ENCODE measurements at places on chromosomes 2 and 18.

DNA sequence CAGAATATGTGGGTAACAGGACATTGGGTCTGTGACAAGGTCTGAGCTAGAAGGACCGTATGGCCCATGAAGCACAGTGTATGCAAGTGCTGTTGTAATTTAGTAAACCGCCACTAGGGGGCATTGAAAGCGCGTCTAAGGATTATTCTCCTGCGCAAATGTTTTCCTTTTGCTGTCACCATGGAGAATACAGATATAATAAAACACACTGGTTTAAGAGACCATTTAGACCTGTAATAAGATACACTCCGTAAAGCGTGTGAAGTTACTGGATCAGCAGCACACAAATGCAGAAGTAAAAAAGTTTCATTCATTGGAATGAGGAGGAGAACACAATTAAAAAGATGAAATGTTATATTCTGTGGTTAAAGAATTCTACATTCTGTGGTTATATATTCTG lies 272.4 kb downstream of the AGAP1 start:
- no peak for DNase-seq

DNA sequence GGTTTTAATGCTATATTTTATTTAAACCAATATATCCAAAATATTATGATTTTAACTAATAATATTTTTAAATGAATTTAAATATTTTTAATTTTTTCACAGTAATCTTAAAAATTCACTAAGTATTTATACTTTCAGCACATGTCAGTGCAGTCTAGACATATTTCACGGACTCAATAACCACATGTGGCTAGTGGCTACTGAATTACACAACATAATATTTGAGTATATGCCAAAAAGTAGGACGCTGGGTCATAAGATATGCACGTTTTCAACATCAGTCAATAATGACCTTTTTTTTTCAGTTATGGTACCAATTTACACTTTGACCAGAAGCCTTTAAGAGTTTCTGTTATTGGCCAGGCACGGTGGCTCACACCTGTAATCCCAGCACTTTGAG lies 117.7 kb downstream of the GFPT1 start:
- DNase-seq: no peak

GRCh38 chr2:120736202-120736623 lies 545 bp downstream of the GLI2 start:
- DNase-seq: peak; percentile 19

GRCh38 chr2:32977228-32977758 lies 30.5 kb downstream of the LTBP1 start:
- DNase-seq: peak; percentile 63

DNA sequence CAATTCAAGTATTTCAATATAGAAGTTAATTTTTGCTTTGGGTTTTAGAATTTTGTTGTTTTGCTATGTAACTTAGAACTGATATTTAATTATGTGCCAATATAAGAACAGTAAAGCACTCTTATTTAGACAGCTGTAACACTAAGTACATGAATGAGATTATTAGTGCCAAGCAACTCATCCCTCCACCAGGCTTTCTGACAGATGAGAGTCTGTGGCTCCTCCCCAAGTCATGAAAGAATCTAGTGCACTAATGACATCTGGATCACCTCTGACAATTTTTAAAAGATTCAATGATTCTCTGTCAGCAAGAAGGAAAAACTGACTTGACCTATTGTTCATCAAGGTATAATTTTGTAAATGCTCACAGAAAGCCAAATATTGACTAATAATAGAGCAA lies 67.8 kb downstream of the TMEFF2 start:
- DNase-seq: no peak

DNA sequence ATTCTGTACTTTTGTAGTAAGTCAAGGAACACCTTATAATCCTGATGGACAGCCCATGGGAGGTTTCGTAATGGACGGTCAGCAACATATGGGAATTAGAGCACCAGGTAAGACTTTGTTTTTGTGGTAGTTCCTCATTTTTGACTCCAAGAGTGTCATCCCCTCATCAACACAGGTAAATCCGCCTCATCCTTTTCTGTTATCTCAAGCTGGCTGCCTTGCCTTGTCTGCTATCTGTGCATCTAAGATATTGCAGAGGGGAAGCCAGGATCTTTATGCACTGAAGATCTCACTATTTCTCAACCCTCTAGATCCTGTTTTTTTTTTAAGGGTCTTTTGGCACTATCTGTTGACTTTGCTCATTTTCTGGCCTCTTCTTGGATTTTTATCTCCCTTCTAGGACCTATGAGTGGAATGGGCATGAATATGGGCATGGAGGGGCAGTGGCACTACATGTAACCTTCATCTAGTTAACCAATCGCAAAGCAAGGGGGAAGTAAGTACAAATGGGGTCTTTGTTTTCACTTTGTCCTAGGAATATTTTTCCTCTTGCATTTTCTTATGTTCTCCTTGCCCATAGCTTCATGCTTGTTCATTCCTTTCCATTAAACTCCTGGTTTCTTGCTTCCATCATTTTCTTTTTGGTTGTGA lies 133.8 kb downstream of the MEIS1 start:
- no peak for DNase-seq

DNA sequence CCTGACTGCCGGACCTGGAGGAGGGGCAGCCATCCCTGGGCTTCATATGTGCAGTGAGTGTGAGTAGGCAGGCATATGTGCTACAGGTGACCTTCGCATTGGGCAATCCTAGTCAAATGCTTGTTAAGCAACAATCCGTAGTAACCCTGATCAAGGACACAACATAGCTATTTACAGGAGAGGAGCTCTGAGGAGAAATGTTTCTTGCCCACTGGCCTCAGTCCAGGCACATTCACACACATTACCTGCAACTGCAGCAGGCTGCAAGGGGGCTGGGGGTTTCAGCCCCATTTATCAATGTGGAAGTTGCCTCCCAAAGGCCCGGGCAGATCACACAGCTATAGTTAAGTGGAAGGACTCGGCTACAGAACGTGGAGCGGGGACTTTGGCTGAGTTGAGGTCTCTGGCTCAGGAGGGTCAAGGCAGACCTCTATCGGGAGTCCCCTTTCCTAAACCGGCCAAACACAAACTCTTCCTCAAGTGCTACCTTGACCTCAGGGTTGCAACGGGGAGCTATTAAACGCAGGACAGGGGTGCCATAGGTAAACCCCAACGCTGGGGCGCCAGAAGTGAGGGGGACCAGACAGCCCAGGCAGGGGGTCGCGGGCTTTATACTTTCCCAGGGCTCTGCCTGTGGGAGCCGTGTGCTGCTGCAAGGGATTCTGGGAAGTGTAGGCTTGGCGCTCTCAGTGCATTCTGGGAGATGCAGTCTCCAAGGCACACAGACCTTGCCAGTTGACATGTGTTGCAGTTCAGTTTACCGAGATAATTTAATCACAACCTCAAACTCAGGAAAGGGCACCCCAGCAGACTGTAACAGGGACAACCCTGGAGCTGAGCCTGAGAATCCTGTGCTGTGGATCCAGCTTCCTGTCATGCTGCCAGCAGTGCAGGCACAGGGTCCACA lies 9.4 kb downstream of the KHK start:
- DNase-seq: no peak

DNA sequence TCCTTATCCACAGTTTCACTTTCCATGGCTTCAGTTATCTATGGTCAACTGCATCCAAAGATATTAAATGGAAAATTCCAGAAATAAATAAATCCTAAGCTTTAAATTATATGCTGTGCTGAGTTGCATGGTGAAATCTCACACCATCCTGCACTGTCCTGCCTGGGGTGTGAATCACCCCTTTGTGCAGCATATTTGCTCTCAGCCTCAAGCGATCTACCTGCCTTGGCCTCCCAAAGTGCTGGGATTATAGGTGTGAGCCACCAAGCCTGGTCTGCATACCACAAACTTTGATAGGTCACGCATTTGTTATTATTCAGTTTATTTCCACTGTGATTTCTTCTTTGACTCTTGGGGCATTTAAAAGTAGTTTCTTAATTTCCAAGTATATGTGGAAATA lies 117.2 kb downstream of the SPIRE1 start:
- DNase-seq: peak; percentile 65

- no peak for DNase-seq
These were observed 21.3 kb downstream of the PLA2R1 start for GRCh38 chr2:160041091-160041490.

DNA sequence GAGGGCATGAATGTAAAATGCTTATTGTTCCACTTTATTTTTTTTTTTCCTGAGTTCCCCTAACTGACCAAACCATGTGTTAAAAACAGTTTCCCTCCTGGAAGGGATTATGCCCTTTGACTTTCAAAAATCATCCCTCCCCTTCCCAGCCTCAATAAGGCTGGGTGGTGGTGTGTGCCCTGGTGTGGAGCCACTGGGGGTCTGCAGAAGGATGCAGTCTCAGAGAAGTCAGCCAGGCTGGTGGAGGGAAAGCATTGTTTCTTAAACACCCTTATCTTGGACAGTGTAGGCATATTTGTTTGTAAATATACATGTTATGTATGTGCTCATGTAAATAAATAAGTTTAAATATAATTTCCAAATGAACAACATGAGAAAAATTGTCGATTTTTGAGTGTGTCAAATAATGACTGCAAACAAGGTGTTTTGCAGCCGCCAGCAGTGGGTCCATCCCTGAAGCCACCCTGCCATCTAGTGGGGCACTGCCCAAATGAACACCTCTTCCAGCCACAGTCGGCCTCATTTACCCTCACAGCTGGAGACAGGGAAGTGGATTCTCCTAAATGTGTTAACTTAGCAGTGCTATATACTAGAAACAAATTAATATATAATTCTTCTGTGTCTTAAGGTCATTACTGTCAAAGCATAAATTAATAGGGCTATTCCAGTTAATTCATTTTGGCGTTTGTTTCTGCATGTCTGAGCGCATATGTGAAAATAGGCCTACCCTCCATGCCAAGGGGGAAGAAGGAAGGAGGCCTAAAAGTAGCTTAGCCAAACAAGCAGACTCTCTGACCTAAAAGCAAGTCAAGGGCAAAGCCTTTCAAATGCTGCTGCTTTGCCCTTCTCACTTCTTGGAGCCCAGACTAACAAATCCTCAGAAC lies 209.6 kb upstream of the PIK3C3 start:
- DNase-seq: no peak

DNA sequence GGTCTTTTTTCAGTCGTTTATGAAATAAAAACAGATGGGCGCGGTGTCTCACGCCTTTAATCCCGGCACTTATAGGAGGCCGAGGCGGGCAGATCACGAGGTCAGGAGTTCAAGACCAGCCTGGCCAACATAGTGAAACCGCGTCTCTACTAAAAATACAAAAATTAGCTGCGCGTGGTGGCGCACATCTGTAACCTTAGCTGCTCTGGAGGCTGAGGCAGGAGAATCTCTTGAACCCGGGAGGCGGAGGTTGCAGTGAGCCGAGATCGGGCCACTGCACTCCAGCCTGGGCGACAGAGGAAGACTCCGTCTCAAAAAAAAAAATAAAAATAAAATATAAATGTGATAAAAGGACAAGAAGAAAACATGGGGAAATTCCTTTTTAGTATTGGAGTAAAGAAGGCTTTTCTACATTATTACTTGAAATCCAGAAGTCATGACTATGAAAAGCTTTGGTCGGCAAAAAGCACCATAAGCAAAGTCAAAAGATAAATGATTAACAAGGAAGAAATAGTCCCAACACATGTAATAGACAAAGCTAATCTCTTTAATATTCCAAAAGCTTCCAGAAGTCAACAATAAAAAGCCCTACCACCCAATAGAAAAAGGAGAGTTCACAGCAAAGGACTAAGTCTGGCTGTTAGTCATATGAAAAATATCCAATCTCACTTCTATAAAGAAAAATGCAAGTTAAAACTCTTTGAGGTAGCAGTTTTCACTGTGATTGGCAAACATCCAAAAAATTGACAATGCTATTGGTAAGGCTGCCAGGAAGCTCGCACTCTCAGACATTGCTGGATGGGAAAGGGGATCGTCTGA lies 1.4 kb upstream of the FAM168B start:
- DNase-seq: peak; percentile 32

- DNase-seq: no peak
These were observed 113.9 kb downstream of the SS18 start for GRCh38 chr18:25976554-25976953.

DNA sequence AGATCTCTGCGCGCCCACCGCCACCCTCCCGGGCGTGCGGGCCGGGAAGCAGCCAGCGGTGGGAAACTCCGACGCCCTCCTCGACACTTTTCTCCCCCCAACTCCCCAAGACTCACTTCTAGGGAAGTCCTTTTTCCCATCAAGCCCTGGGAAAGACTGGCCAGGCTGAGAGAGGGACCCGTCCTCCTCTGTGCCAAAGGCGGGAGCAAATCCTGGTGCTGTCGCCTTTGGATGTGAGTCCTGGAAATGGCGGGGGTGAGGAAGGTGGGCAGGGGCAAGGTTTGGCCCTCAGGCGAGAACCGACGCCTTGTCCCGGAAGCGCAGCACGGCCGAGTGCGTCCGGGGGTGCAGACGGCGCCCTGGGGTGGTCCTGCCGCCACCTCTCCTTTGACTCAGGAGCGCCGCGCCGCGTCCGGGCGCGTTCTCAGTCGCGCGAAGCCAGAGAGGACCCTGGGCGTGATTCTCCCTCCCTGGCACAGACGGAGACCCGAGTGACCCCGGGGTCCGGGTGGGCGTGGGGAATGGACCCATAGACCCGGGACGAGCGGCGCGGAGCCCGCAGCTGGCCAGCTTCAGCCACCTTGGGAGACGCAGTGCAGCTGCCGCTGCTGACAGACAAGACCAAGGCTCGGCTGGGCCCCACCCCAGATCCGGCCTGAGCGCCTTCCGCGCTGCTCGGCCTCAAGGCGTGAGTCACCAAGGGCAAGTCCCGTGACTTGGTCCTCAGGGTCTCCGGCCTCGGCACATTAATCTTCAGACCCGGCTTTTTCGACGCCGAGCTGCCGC lies 3.5 kb upstream of the LBX2 start:
- no peak for DNase-seq

- DNase-seq: no peak
These were observed 38.5 kb downstream of the COL4A4 start for GRCh38 chr2:227125506-227125905.

- DNase-seq: no peak
These were observed 27.9 kb downstream of the GPC1 start for GRCh38 chr2:240463274-240463865.

GRCh38 chr2:34892766-34893165 lies 1293.7 kb upstream of the FAM98A start:
- no peak for DNase-seq

DNA sequence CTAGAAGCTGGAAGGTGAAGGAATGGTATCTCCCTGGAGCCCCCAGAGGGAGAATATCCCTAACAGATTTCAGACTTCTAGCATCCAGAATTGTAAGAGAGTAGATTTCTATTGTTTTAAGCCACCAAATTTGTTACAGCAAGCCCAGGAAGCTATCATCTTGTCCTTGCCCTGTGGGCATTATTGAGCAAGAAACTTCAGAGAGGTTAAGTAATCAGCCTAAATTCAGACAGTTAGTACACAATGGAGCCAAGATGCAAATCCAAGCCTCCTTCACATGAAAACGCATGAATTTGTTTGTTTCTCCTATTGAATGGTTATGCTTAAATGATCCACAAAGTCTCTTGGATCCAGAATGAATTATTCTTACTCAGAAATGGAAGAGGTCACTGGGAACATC lies 55.2 kb upstream of the TRIB2 start:
- DNase-seq: peak; percentile 14
